ENCODE measurements at places on chromosomes 3 and 15.

DNA sequence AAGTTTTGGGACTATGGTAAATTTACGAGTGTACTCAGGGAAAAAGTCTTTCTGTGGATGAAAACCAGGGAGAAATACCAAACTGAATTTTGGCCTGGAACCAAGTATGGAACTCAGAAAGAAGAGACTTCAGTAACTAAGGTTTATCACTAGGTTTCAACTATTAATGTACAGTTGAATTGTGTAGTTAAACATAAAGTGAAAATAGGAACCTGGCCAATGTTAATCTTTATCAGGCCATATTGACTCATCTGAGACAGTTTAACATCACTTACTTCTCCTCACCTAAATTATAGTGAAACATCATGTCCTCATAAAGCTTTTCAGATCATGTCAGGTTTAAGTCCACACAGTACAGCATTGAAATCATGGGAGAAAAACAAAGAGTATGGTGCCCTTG is 197.7 kb downstream of the LSAMP start:
- DNase-seq, result no peak

DNA sequence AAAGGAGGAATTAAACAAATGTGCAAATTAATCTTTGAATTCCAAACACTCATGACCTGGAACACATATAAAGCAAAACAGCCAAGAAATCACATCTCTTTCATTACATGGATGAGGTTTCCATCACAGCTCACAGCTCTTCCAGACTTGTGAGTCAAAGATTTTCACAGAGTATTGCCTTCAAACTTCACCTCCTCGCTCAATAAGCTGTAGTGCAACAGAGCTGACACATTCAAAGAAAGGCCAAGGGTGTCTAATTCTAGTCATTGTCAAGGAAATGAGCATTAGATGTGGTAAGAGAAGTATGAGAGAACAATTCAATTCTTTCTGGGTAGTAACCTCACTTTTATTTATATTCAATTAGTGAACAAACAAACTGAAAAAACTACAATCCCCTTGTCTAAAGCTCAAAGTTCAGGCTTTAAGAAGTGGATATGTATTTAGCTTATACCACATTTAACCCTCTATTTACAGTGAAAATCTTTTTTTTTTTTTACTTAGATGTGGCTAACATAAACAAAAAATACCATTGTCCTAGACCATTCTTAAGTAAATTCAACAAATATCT is 11.9 kb downstream of the WDR72 start:
- no peak for DNase-seq

DNA sequence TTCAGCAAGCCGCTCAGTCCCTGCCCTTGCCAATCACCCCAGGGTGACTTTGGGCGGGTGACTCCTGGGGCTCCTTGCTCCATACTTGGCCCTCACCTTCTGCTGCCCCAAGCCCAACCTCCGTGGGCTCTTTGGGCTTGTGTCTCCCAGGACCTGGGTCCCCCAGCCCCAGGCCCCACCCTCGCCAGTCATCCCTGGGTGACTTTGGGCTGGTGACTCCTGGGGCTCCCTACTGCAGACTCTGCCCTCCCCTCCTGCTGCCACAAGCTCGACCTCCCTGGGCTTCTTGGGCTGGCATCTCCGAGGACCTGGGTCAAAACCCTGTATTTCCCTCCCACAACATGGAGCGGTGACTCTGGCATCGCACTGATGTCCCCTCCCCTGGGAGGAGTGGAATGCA is 151.5 kb downstream of the GOLGA6L4 start:
- no peak for DNase-seq

DNA sequence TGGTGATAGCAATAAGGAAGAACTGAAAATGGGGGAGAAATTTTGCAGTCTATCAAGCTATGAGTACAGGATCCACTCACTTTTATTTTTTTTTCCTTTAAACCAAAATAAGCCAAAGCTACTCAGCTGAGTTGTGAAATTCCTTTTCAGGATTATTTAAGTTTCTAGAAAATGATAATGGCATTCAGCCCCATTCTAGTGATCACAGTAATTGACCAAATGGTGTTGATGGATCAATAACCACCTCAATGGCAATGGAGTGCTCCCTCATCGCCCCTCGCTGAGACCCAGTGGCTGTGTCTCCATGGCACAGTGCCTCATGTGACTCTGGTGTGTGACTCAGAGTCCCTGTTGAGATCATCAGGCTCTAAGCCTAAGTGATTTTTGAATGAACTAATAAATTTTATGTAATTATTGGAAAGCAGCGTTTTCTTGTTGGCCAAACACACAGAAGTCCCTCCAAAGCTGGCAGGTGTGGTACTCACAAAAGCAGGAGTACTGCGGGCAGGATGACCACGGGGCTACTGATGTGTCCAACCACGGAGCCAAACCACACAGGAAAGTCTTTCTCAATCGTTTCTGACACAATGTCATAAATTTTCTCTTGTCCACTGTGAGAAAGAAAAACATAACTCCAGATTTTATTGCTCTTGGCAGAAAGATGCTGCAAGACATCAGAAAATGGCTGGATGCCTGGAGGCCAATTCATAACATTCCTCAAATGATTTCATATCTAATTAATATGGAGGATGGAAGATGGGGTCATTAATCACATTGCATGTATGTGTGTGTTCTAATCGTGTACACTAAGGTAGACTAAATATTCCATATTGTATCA is 14.4 kb upstream of the STARD5 start:
- DNase-seq, result no peak

DNA sequence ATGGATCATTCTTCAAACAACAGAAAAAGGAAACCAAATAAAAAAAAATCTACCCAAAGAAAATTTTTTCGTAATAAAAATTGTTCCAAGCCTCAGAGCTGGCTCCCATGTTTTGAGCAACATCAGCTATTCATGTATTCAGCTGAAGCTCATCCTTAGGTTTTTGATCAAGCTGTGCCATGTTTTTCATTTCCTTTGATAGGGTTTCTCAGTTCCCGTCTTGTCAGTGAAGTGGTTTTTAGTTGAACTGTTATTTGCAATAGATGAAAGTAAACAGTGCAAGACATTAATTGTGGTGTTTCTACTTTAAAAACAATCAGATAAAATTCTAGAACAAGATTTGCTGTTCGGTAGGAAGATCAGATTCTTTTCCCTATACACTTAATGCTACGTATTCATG is 55.4 kb upstream of the SPTSSB start:
- no peak for DNase-seq

GRCh38 chr3:63390710-63391230 is 112.7 kb downstream of the SYNPR start:
- no peak for DNase-seq

DNA sequence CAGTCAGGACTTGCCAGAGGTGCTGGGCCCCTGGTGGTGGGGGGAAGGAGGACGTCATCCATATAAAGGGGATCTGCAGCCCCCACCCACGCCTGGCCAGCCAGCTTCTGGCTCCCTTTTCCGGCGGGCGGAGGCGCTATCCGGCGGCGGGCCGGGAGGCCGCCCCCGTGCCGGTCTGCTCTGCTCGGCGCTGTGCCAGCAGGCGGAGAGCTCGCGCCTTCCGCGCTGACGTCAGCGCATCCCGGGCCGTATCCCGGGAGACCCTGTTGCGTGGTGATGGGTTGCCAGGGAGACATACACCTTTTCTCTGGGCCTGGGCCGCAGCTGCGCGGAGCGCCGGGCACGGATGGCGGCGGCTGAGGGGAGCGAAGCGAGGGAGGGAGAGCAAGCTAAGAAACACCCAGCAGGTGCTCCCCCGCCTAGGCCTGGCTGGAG is 1.1 kb downstream of the FAM131A start:
- no peak for DNase-seq

- no peak for DNase-seq
Measured at GRCh38 chr3:31917303-31918005, 63.6 kb downstream of the OSBPL10 start.

DNA sequence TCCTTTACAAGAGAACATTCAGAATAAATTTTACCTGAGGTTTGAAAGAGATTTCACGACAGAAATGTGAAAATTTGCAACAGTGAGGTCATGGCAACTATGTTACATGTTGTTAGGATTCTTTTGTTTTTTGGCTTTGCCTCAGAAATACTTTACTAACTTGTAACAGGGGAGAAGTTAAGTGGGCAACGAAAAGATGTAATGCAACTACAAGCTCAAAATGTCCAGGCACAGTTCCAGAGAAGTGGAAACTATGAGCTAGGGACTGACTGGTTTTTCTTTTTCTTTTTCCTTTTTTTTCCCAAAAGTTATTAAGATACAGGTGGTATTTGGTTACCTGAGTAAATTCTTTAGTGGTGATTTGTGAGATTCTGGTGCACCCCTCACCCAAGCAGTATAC is 111.5 kb upstream of the PPP2R3A start:
- DNase-seq, result no peak

- DNase-seq, result no peak
Measured at GRCh38 chr15:99106417-99107220, 1.7 kb downstream of the SYNM start.

GRCh38 chr15:51623386-51623938 is 891 bp upstream of the DMXL2 start:
- DNase-seq, result no peak

- DNase-seq, result no peak
Measured at GRCh38 chr15:64398575-64398974, 10.9 kb downstream of the TRIP4 start.

DNA sequence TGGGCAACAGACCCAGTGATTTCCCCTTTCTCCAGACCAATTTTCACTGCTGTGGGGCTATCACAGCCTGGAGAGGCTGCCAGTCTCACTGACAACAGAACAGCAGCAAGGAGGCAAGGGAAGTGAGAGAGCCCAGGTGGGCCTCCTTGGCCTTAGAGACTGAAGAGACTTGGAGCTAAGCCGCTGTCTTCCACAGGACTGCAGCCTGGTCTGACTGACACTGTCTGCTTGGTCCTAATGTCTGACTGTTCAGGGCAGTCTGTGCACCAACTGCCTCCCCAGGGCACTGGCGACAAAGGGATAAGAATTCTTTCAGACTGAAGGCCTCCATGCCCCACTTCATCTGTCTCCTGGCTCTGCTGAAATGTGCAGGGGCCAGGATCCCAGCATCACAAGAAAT is 11.5 kb downstream of the POMGNT2 start:
- no peak for DNase-seq

DNA sequence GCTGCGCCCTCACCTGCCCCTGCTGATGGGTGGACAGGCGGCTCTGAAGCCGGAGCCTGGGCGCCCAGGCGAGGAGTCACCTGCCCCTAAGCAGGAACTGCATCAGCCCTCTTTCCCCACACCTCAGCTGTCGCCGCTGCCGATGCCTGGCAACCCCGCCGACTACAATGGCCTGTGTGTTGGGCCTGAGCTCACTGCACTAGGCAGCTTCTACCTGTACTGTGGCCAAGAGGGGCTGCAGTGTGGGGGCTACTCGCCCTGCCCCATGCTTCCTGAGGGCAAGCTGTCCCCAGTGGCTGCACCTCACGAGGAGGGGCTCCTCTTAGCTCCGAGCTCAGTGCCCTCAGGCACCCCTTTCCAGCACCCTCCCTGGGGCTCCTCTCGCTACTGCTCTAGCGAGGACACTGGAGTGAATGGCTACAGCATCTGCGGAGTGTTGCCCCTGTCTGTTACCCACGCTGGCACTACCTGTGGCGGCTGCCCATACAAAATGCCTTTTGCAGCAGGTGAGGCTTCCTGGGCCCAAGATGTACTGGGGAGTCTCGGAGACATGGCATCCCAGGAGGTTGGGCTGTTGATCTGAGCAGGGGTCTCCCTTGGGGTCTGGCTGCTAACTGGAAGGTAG is 11.3 kb upstream of the CHST14 start:
- DNase-seq, result no peak

DNA sequence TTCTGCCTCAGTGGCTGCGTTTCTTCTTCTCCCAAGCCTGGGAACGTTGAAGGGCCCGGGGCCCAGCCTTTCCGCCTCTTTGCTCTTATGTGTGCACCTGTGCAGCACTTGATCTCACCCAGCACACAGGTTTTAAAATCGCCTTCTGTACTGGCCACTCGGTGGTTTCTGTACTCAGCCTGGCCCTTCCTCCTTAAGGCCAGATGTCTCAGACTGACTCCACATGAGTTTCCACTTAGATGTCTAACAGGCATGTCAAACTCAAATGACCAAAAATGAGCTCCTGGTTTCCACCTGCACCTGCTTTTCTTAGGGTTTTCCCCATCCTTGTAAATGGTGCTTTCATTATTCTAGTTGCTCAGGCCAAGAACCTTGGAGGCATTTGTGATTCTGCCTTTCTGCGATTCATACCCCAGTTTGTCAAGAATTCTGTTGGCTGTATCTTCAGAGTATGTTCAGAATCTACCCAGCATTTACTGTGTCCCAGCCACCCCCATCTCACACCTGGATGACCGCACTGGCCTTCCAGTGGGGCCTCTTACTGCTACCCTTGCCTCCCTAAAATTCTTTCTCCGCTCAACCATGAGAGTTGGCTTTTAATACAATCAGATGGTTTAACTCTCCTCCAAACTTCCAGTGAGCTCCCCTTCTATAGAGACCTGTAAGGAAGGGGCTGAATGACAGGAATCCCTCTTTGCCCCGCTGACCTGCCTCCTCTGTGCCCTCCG is 2.2 kb upstream of the TRAK1 start:
- no peak for DNase-seq

DNA sequence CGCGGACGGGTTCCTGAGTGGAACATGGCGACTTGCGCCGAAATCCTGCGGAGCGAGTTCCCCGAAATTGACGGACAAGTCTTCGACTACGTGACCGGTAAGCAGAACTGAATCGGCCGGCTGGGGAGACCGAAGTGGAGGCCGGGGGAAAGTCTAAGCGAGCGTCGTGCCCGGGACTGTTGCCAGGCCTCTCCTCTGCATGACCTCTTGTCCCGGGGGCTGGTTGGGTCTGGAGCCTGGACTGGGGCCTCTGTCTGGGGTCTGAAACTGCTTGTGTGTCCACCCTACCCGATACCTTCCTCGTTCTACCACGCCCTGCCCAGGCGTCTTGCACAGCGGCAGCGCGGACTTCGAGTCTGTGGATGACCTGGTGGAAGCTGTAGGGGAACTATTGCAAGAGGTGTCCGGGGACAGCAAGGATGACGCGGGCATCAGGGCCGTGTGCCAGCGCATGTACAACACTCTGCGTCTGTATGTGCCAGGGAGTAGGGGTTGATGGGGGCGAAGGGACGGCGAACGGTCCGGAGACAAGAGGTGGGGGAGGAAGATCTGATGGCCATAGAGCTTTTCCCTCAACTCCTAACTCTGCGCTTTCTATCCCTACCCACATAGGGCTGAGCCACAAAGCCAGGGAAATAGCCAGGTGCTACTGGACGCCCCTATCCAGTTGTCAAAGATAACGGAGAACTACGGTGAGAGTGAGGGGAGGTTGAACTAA is at the start of gene ABCF3:
Gene ABCF3, plus strand, starts transcription at position 16 of the 718 bp plus-strand sequence. Its CDS starts 9 bp downstream, at position 25.
- DNase-seq, result no peak

- no peak for DNase-seq
Measured at GRCh38 chr15:101504373-101504772, 14.9 kb upstream of the PCSK6 start.

DNA sequence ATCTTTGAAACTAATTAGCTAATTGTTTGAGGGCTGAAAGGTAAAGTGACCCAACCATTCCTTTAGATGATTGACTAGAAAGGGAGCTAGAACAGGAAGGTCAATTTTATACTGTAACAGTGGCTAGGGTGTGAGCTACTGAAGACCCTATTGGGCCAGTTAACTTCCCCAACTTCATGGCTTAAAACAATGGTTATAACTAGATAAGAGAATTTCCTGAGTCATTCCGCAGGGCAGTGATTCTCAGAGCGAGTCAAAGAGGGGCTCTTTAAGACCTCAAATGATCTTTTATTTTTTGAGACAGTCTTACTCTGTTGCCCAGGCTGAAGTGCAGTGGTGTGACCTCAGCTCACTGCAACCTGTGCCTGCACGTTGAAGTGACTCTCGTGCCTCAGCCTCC is 33.7 kb upstream of the TTBK2 start:
- no peak for DNase-seq
